ENCODE measurements at places on chromosomes 6 and 20.

- no peak for DNase-seq
Measured at GRCh38 chr6:6900569-6901204, 207.1 kb upstream of the RREB1 start.

- no peak for DNase-seq
Measured at GRCh38 chr20:20786428-20786827, 74.0 kb upstream of the RALGAPA2 start.

GRCh38 chr6:170029416-170030283 is 261.2 kb downstream of the DLL1 start:
- DNase-seq, result no peak

GRCh38 chr20:41179961-41180360 is 42.6 kb downstream of the PLCG1 start:
- DNase-seq, result no peak

DNA sequence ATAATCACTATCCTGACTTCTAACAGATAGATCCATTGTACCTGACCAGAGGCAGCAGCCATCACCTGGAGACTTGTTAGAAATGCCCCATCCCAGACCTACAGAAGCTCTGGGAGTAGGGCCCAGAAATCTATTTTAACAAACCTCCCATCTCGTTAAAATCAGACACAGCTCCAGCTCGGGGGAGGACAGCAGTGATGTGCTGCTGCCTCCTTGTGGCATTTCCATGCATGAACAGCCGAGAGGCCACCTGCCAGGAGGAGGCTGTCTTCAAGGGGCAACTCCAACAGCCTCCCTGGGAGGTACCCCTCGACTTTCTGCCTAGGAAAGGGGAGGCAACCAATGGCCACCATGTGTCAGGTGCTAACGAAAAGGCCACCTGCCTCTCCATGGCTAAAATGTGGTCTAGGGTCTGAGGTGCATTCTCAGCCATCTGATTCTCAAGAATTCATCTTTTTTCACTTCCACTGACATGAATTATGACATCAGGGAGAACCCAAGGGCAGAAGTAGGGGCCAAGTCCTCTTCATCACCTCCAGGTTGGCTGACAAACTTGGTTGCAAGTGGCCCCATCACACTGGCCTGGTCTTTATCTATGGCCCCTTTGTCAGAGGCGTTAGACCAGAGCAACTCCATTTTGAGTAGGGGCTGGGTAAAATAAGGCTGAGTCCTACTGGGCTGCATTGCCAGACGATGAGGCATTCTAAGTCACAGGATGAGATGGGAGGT is 12.2 kb upstream of the KCNK15 start:
- DNase-seq, result peak; percentile 23

DNA sequence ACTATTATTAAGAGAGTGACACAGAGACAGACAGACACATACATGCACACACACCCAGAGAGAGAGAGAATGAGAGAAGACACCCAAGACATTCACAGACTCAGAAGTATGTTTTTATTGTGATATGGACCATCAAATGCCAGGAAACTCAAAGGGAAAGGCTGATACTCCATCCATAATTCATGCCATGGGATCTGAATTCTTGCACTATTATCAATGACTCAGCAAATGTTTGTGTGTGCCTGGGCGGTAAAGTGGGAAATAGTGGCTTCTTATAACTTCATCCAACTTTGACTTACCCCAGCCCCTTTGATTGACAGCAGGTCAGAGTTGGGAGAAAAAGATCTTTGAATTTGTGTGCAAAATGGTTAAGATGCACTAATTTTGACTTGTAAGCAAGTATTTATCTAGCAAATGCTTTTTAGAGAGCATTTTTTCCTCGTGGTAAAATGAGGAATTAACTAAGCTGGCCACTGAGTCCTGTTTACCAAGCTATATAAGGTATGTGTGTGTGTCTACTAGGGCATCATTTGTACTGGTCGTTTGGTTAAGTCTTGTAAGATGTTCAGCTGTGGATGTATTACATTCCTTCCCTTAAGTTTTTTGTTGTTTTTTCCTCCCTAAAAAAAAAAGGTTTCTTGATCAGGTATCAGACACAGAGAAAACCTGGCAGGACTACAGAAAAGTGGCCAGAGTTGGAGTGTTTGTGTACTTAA is 3.0 kb upstream of the CCN2 start:
- no peak for DNase-seq

DNA sequence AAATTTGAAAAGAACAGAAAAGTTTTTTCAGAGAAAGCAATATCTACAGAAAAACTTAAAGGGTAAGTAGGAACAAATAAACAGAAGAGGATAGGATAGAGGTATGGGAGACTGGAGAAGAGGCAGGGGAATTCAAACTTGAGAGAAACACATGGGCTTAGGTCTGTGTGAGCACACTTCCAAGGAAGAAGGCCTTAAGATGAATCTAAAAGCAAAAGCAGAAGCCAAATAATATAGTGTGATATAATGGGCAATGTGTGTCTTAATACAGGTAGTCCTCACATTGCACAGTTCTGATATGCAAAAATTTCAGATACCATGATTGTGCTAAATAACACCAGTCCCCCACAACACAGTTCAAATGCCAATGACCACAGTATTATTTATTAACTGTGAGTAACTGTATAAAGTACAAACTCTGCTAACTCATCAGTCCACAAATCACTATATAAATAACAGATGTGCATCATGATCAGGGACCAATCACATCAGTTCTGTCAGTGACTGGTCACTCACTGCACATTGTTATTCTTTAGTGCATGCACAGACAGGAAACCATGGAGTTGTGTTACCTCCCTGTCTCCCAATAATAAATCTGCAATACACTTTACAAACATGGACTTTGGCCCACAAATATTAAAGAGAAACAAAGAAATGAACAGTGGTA is 18.6 kb downstream of the SNX14 start:
- DNase-seq, result no peak

DNA sequence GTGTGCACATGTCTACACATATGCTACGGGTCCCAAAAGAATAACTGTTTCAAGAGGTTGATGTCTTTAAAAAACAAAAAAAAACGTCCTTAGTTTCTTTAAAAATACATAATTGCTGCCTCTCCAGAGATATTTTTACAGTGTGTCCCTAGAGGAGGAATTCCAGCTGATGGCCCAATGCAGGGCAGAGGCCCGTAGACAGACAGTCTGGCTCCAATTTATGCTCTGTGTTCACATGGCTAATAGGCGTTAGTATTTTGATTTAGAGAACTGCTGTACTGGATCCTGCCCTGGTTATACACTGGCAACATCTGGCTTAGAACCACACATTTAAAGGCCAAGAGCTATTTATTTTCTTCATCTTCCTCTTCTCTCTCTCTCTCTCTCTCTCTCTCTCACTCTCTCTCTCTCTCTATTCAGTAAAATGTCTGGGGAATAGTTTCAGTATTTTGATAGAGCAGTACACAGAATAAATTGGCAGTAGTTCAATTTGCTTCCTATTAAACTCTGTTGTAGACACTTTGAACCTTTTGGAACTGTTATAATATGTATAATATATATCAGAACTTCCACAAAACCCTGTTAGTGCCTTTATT is 260.6 kb downstream of the EYA4 start:
- no peak for DNase-seq

- DNase-seq, result no peak
Measured at GRCh38 chr6:145069966-145070365, 665.4 kb downstream of the EPM2A start.

DNA sequence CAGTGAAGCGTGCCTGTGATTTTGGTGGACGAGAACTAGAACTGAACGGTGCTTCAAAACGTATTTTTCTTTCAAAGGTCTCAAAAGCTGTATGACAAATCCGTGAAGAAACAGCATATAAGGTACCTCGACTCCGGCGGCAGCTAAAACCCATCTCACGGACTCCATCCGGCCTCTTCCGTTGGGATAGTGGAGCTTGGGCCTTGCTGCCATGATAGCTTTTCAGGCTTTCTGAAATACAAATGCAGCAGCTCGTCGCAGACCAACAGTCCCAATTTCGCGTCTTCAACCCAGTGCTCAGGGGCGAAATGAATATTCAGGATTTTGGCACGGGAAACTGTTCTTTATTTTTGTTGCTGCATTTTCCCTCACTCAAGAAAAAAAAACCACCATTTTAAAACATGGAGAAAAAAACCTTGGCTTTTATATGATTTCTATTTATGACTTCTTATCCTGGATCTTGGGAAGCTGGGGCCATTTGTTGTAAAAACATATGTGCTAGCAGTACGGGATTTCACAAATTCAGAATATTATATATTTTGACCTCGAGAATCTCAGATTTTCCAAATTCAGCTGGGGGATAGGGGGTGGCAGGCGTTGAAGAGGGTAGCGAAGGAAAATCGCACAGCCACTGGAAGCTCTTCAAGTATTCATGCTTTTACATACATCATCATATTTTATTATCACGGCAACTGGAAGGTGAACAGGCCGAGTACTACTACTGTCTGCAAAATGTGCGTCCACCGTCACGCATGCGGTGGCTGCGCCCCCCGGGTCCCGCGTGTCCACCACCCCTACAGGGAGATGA is 849 bp downstream of the GSTA4 start:
- DNase-seq, result no peak

DNA sequence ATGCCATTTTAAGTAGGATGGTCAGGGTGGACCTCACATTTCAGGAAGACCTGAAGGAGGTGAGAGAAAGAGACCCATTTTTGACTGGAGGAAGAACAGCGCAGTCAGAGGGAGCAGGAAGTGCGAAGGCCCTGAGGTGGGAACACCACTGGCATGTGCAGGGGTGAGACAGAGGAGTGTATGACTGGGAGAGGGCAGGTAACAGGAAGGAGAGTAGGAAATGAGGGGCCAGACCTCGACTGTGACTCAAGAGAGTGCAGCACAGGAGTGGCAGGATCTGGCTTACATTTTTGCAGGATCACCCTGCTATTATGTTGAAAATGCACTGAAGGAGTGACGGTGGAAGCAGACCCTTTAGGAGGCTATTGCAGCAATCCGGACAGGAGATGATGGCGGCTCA is 117.7 kb upstream of the CDYL start:
- no peak for DNase-seq

- DNase-seq, result no peak
Measured at GRCh38 chr6:39934131-39934757, at the start of gene MOCS1. Gene MOCS1, minus strand, starts transcription at chr6:39934462. Its CDS starts 45 bp downstream, at chr6:39934417.

DNA sequence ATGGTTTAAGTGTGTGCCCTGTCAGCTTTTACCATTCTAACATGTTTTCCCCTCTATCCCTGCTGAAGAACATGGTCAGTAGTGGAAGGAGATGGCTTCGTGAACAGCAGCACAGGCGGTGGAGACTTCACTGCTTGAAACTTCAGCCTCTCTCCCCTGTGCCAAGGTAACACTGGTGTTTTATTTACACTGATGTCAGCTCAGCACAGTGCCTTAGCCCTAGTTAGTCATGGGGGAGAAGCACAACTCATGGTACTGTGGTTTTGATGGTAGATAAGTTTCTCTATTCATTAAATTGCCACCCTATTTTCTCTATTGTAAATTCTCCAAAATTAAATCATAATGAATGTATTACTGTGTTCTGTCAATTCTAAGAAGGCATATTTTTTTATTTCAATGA is 56.6 kb downstream of the MTHFD1L start:
- DNase-seq, result no peak

DNA sequence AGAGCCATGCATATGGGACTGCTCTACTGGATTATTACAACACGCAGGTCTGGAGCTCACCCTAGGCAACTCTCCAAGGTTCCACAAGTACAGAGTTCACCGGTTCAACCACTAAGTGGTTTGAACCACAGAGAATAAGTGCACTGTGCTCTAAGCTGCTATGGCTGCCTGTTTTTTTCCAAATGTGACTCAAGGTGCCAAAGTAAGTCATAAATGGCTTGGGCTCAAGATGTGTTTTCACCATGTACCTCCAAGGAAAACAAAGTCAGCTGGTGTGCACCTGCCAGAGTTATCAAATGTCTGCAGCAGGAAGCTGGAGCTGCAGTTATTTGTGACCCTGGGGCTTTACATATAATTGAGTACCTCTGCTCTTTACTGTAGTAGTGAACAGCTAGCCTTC is 76.7 kb downstream of the PREP start:
- DNase-seq, result no peak

DNA sequence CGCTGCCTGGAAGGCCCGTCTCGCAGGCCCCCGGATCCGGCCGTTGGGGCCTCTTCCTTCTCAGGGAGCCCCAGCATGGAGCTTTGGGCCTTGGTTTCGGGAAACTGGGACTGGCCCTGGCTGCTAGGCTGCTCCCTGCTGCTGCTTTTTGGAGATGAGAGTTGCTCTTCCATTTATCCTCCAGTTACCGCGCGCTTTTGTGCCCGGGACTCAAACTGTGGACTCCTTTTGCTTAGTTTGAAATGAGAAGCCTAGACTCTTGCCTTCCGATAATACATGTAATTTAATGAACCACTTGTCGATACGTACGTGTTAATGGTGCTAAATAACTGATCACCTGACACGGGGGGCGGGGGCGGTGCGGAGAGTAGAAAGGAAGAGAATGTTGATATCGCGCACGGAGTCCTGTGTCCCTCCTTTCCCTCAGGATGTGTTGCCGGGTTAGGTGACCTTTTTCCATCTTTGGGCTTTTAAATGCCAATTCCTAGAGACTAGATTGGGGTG is 968 bp downstream of the PHF3 start:
- DNase-seq, result peak; percentile 23

DNA sequence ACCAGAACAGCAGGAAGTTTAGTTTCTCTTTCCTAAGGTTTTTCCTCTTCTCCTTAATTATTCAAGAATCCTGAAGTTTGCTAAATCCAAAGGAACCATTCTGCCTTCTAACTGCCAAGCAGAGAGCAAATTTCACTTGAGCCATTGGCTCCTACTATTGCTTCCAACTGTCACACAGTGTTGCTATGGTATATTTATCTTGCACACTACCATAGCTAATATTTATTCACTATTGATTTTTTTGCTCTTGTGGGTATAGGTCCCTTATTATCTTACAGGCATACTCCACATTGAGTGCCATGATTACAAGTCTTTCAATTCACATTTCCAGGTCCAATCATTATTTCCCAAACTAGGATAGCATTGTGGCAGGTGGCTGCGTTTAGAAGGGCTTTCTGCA is 266.7 kb upstream of the FLRT3 start:
- no peak for DNase-seq

DNA sequence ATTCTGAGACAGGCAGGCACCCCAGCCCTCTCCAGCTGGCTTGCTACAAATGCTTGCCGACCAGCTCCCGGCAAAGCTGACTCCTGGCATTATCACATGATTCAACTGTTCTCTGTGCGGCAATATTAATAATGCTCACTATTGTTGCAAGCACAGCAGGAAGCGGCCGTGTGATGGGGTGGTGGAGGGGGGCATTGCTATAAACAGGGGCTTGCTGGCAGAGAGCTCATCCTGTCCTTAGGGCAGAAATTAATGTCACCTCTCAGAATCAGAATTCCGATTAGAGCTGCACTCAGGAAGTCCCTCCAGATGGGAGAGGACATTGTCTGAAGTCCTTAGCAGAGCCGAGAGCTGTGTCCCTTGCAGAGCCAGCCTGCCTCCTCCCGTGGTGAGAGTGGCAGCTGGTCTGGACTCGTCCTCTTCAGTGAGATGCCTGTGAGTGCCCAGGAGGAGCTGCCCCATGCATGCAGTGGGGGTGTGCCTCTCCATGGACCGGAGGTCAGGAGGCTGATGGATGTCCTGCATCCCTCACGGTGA is 162.5 kb downstream of the CDH4 start:
- no peak for DNase-seq

- DNase-seq, result no peak
Measured at GRCh38 chr20:2042400-2042799, 48.5 kb upstream of the PDYN start.

- DNase-seq, result no peak
Measured at GRCh38 chr6:75089151-75089897, 116.5 kb downstream of the COL12A1 start.
